ENCODE measurements at places on chromosomes 12 and 14.
A peak's percentile ranks its signal among the peaks of the same experiment; 100 is the strongest.

DNA sequence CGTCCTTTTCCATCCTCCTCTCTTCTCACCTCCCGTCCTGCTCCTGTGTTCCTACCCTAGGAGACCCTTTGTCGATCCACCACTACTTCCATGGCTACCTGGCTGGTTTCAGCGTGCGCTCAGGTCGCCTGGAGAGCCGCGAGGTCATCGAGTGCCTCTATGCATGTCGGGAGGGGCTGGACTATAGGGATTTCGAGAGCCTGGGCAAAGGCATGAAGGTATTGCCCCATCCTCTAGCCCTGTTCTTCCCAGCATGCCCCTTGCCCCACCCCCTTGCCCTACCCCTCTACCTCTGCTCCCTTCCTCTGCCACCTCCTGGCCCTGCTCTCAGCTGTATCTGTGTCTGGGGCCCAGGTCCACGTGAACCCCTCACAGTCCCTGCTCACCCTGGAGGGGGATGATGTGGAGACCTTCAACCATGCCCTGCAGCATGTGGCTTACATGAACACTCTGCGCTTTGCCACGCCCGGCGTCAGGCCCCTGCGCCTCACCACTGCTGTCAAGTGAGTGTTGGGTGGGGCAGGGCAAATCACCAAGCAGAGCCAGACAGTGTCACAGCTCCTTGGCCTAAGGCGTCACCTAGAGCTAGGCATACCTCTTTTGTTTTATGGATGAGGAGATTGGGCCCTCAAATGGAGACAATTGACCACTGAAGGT, 12.8 kb downstream of the CLSTN3 start:
- no peak for DNase-seq

- no peak for DNase-seq
These were observed 32.7 kb downstream of the JAG2 start for GRCh38 chr14:105135700-105136395.

GRCh38 chr14:88488081-88488480, 66.7 kb downstream of the PTPN21 start:
- DNase-seq = no peak

DNA sequence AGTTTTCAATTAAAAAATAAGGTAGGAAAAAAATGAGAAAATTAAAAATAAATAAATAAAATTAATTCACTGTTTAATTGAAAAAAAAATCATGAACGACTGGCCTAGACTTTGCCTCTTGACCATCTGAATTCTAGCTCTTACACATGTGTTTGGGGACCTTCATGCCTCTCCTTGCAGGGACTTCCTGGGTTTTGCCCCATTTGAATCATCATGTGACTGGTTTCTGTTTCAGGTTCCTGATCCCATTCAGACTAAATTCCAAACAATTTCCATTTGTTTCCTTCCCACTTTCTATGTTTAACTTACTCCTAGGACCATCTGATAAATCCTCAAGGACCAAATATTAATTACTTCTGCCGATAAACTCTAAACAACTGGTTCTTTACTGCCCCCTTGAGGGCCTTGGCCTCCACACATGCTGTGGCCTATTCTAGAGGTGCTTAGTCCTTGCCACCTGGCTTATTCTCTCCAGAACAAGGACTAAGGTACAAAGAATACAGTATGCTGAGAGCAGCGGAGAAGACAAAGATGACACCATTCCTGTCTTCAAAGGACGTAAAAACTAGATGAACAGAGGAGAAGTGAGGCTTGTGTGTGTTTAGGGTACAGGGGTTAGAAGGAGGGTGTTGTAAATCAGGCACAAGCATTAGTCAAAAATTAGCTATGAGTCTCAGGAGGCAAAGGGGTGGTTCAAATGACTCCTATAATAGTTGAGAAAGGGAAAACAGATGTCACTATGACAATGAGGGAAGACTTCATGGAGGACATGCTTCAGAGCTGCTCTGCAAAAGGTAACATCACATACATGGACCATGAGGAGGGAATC, 125.8 kb upstream of the AVPR1A start:
- DNase-seq = peak; percentile 69

DNA sequence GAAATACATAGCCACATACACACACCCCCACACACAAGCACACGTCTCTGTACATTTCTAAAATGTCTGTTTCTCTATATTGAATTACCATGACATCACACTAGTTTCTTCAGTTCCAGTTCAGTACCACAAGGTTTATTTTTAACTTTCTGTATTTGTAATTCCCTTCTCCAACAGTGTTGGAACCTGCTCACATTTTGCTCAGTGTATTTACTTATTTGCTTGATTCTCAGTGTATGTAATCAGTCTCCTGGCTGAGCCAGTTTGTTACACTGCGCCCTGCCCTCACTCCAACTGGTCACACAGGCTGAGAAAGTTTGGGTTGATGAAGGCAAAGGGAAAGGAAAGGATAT, 67.1 kb downstream of the MON2 start:
- DNase-seq = no peak

Data from NCI-H524 (cell line).